ENCODE measurements at places on chromosomes 5 and 9.

DNA sequence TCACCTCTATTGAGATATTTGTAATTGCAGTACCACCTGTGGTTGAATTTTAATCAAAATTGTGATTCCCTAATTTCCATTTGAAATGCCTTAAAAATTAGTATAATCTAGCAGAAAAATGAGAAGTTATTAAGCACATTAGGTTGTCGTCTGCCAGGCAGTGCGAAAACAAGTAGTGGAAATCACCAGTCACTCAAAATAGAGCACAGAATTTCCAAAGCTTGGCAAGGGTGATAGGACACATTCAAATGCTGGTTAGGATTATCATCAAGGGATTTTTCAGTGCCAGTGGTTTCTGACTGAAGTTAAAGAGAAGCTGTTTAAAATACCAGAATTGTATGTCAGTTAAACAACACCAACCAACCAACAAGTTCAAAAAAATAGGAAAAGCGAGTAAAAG, 97.8 kb downstream of the PLK2 start:
- no peak for DNase-seq

DNA sequence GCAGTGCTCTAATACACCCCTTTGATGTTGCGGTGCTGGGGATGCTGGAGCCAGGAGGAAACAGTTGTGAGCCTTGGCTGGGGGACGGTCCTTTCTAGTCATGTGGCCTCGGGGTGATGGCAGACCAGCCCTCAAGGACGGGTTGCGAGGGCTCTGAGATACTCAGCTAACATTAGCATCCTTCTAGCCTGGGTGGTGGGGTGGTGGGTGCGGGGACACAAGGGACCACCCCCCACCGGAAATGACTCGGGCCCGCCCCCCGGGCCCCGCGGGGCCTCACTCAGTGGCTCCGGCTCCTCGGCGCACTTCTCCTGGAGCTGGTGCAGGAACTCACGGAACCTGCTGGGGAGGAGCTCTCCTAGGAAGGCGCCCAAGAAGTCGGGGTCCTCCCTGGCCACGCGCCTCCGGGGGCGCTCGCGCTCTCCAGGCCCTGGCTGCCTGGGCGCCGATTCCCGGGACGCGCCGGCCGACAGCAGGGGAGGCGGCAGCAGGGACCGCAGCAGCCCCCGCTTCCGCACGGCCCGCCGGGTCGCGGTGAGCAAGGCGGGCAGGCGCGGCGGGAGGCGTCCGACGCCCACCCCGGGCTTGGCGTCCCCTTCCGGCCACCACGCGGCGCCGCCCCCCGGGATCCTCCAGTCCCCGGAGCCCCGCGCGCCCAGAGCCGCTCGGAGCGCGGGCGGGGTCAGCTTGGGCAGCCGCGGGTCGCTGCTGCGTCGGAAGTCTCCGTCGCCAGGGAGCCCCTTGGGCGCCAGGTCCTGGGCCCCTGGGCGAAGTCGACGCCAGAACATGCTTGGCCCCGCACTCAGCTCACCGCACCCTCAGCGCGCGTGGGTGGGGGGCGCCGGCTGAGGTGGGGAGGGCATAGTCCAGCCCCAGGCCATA, 873 bp downstream of the C9orf50 start:
- no peak for DNase-seq

GRCh38 chr9:126125992-126126409, 200.6 kb upstream of the MVB12B start:
- no peak for DNase-seq

GRCh38 chr5:2744485-2744884, 7.0 kb downstream of the IRX2 start:
- no peak for DNase-seq

DNA sequence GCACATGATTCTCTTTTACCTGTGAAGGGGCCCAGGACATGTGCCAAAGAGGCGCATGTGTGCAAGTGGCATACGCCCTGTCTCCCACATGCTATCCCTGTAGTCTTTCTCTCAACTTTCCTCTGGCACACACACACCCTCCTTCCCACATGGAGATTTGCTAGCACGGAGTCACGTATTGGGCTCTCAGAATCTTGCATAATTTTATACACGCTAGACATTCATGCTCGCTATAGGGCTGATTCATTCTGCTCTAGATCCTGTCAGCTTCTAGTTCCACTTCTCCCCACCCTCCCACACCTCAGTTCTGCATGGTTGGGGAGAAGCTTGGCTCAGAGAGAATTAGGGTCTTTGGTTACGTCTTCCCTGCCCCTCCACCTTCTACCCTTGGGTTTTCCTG, 72.8 kb downstream of the CD180 start:
- no peak for DNase-seq

- DNase-seq, result no peak
These were observed 27.4 kb upstream of the FAM120AOS start for GRCh38 chr9:93480728-93481324.

DNA sequence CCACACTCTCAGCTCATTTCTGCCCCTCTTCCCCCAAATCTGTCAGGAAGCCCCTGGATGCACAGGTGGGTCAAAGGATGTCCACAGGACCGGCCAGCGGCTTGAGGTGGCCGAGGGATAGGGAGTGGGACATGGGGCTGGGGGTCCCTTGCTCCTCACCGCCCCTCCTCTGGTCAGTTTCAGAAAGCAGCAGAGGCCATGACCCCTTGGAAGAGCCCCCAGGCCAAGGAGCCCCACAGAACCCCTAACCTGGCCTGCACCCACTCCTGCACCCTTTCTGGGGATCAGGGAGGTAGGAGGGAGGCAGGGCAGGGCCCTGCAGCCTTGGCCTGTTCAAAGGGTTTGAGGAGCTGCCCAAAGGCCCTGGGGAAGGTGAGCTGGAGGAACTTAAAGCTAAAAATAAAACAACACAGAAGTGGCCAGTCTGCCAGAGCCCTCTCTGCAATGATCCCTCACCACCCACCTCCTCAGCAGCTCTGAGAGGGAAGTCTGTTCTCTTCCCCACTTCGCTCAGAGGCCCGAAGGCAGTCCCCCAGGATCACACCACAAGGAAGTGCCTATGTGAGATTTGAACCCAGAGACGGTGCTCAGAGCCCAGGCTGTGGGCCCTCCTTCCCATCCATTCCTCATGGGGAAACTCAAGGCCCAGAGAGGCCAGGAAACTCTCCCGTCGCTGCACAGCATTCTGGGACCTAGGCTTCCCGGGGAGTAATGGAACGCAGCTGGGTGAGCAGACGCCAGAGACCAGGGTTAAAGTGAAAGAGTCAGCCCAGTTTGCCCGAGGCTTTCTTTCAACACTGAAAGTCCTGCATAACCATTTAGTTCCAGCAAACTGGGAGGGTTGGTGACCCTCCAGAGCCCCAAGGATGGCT, 910 bp downstream of the ENG start:
- no peak for DNase-seq

- DNase-seq, result no peak
These were observed 18.1 kb upstream of the WWC1 start for GRCh38 chr5:168273056-168273980.

- DNase-seq, result no peak
These were observed 20.9 kb downstream of the SLC6A18 start for GRCh38 chr5:1245905-1246576.
